ENCODE measurements at places on chromosomes 7 and 10. TPM values are rescaled to one million over a fixed set of nuclear protein-coding genes. Genes with fewer than 3 reads are reported as not detected.
A peak's percentile ranks its signal among the peaks of the same experiment; 100 is the strongest.

- H3K4me1 ChIP-seq, result peaks cover 10% of the 10 kb centered on the region
- DNase-seq, result peak; percentile 54
- H3K36me3 ChIP-seq, result no peaks in the 10 kb centered on the region
- H3K4me3 ChIP-seq, result peak overlapping the region; percentile 86
Measured at GRCh38 chr10:27241010-27241651, 534 bp upstream of the ACBD5 start.

DNA sequence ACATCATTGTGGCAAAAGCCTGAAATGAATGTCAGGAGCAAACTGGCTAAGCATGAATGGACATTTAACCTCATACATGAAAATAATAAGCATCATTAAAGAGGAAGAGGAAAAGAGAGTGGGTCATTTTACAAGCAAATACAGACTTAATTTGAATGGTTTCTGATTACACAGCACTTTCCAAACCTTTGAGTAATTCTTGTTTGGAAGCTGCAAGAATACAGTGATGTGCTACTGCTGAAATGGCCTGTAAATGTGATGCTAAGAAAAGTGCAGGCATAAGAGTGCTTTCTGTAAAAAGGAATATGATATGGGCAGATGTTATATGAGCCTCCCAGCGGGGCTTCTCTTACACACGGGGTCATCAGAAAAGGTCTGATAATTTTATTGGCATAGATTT, 30.2 kb downstream of the TAS2R16 start:
- no peaks in the 10 kb centered on the region for H3K36me3 ChIP-seq
- no peak overlapping the region for H3K4me3 ChIP-seq
- no peak overlapping the region for H3K27ac ChIP-seq
- H3K27me3 ChIP-seq, result no peaks in the 10 kb centered on the region

DNA sequence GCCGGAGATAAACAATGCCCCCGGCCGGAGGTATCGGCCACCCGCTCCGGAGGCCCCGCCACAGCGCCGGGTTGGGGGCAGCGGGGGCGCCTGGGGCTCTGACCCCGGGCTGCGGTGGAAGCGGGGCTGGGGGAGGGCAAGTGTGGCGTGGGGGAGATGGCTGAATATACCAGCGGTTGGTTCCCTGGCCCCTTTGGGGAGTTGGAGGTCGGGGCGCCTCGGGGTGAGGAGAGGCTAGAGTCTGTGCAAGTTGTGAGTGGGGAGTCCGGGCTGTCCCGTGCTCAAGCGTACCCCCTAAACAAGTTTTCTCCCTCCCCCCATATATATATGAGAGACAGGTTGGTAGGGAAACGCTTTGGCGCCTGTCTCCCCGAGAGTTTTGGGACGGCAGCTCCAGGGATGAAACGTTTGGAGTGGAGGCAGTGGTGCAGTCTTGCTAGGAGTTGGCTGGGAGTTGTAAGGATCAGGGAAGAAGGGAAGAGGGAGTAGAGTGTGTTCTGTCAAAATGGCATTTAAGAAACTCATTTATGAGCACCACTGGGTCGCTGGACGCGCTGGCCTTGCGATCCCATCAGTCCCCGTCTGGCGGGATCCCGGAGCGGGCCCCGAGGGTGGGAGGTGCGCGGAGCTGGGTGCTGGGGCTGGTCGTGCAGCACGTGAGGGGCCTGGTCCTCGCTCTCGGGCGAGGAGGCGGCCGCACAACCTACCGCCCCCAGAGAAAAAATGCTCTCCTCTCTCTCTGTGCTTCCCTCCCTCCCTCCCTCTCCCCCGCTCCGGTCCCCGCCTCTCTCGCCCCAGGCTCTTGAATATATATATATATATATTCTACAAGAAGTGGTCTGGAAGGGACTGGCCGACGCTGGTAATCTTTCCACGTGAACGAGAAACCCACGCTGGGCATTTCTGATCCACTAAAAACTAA, 1.1 kb downstream of the TET1 start:
- DNase-seq, result peak; percentile 63
- peak overlapping the region; percentile 3 for H3K27ac ChIP-seq
- peak overlapping the region; percentile 93 for H3K4me3 ChIP-seq
- H3K27me3 ChIP-seq, result no peaks in the 10 kb centered on the region
- no peaks in the 10 kb centered on the region for H3K36me3 ChIP-seq

- H3K36me3 ChIP-seq, result no peaks in the 10 kb centered on the region
- H3K4me1 ChIP-seq, result no peaks in the 10 kb centered on the region
- no peaks in the 10 kb centered on the region for H3K27me3 ChIP-seq
Measured at GRCh38 chr7:19101472-19101871, 16.0 kb downstream of the TWIST1 start.

DNA sequence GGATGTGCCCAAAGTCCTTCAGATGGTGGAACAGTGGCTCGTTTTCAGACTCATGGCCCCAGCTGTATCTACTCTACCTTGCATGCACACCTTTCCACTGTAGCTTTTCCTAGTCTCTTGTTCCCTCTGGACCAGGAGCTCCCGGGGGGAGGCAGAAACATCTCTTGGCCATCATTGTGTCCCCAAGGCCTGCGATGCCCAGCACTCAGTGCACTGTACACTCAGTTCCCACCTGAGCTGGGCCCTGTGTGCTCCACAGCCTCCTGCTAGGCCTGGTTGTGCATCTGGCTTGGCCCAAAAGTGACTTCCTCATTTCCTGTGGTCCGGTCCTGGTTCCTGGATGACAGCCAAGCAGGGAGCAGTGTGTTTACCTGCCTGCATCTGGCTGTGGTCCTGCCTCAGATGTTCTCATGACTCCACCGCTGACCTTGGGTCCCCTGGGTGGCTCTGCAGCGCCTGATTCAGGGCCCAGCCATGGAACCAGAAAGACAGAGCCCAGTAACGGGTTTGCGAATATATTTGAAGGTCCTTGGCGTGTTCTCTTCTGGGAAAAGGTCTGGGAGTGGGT, 9.9 kb upstream of the DOCK1 start:
- H3K36me3 ChIP-seq, result no peaks in the 10 kb centered on the region
- DNase-seq, result no peak
- no peak overlapping the region for H3K27ac ChIP-seq
- no peaks in the 10 kb centered on the region for H3K4me1 ChIP-seq
- no peaks in the 10 kb centered on the region for H3K27me3 ChIP-seq
- no peak overlapping the region for H3K4me3 ChIP-seq

The IGFBP3 gene
- 3.3 TPM for total RNA-seq

The LIPN gene
- not detected for total RNA-seq

The INHBA gene
- 0.72 TPM for total RNA-seq

The ARMC3 gene
- 0.61 TPM for total RNA-seq

The NOS3 gene
- 1.1 TPM for total RNA-seq

The LIPJ gene
- total RNA-seq, result not detected

The THSD7A gene
- 0.05 TPM for total RNA-seq

Measured in Caco-2 (cell line).